ENCODE measurements at places on chromosomes 3 and 15.

- DNase-seq = no peak
Observed at GRCh38 chr3:80559701-80560100, 791.9 kb upstream of the ROBO1 start.

DNA sequence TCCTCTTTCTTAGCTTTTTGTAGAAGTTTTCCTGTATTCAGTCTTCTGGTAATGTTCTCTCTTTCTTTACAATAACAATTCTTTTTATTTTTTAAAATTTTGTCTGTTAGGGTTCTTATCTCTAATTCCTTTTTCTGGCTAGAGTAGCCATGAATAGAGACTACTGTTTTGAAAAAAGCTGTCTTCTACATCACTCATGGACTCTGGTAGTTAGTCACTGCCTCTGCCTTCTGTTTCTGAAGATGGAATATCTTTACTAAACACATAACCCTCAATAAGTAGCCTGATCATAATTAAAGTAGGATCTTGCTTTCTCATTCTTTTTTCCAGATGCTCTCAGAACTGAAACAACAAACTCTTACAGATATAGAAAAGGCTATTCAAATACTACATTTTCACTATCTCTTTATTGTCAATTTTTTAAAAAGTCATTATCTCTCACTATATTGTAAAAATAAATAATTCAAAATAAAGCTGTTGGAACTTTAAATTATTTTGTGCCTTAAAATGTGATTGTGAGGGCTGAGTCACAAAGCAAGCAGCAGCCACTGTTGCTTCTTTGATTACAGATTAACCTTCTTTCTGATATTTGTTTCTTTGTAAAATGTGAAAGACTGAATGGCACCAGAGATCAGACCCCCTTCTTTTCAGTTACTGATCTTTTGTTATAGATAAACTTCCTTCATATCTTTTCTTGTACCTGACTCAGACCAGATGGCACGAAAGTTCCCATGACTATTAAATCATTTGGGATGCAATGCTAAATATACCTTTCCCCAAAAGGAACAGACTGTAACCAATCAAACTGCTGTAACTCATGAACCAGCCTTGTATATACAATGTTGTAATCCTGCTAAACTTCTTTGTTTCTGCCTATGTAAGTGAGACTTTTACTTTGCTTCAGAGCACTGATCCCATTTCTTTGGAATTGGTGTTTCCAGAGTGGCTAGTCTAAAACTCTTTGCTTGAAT lies 1159.5 kb downstream of the IGSF11 start:
- no peak for DNase-seq

GRCh38 chr3:14935592-14936345 lies 11.6 kb upstream of the NR2C2 start:
- no peak for DNase-seq

- no peak for DNase-seq
Observed at GRCh38 chr3:125257536-125257935, 45.0 kb upstream of the SLC12A8 start.

DNA sequence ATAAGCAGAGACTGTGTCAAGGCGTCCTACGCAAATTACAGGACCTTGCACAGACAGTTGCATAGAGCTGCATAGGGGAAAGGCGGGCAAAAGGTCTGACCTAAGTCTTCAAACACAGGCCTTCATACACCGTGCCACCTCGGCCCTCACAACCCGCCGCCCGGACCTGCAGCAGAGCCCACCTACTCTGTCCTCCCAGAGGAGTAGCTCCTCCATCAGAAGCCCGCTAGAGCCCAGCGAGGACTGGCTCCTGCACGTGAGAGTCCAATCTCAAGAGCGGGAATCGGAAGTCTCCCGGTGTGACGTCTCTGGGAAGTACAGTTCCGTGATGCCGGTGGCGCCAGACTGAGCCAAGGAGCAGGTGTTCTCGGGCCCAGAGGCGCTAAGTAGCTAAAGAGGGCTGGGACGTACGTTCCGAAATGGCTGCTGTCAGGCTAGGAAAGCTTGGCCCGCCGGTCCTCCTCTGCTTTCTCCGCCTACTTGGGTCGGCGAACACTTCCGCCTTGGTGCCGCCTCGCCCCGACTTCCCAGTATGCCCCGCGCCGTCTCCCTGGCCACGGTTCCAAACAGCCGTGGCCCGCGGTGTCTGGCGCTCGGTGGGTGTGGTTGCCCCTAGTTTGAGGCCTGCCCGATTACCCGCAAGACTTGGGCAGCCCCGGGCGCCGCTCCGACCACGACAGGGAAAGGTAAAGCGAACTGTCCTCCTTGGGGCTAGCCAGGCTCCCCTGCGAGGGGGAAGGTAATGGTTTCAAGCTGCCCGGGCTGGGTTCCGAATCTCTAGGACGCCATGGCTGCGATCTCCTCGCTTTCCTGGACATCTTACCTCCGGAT lies at the start of the genes ASTE1 and NEK11:
TSS of gene ASTE1 (minus strand) at position 505 of the 831 bp plus-strand sequence. CDS start 1,519 bp downstream, outside the sequence.
TSS of gene NEK11 (plus strand) at position 557 of the 831 bp plus-strand sequence. CDS start 2,832 bp downstream, outside the sequence.
- DNase-seq = peak; percentile 84

- no peak for DNase-seq
Observed at GRCh38 chr3:26100176-26100575, 310.3 kb downstream of the OXSM start.
